ENCODE measurements at places on chromosomes 13 and 19.

DNA sequence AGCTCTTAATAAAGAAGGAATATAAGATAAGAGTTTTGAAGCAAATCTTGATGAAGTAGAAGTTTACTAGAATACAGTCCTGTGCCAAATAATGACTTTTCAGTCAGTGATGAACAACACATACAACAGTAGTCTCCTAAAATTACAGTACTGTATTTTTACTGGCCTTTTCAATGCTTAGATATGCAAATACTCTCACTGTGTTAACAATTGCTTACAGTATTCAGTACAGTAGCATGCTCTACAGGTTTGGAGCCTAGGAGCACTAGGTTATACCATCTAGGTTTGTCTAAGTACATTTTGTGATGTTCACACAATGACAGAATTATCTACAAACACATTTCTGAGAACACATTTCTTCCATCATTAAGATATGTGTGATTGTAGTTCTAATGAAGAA lies 316.7 kb upstream of the KLHL1 start:
- DNase-seq: no peak

DNA sequence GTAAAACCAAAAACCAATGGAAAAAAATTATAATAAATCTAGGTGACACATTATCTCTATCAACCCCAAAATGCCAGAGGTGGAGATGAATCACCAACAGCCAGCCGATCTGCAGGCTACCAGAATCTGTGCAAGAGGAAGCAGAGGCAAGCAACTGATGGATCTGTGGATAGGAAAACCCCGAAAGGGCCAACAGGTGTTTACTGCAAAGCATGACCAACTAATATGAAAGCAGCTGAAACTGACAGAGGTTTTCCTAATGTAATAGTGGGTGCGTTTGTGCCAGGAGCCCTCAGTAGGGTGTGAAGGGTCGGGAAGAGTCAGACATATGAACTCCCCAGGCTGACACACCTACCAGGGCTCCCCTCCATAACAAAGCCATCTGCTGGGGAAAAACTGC lies 554.6 kb downstream of the RFC3 start:
- DNase-seq: peak; percentile 15

DNA sequence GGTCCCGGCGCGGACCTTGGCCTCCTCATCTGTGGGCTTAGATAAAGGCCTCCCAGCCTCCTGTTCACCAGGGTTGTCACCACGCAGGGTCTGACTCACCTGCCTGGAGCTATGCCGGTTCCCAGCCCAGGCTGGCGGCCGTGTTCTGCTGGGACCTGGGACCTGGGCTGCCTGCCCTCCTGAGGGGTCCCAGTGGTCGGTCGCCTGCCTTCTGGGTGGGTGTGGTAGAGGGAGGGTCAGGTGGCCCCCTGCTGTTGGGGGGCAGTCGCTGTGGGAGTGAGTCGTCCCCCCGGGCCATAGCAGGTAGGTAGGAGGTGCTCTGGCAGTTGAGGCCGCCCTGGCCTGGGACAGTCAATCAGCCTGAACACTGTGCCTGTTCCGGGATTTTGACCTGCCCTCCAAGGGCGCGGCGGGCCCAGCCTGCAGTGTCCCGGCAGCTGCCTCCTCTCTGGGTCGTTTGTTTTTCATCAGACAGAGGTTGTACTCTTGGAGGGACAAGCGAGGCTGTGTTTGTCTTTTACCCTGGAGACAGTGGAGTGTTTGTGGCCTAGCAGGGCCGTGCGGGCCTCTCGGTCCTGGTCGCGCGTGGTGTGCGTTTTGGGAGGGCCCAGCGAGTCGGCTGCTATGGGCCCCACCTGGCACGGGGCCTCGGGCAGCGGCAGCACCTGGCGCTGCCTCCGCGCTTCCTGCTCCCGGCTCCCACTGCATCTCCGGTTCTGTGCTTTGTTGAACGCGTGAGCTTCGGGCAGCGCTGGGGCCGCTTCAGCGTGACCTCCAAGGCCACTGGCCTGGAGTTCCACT lies 2.6 kb downstream of the ADAT3 start:
- DNase-seq: no peak

- no peak for DNase-seq
These were observed 64.4 kb downstream of the WASF3 start for GRCh38 chr13:26621731-26622401.

GRCh38 chr19:45670670-45671453 lies 2.8 kb downstream of the GIPR start:
- peak; percentile 77 for DNase-seq

DNA sequence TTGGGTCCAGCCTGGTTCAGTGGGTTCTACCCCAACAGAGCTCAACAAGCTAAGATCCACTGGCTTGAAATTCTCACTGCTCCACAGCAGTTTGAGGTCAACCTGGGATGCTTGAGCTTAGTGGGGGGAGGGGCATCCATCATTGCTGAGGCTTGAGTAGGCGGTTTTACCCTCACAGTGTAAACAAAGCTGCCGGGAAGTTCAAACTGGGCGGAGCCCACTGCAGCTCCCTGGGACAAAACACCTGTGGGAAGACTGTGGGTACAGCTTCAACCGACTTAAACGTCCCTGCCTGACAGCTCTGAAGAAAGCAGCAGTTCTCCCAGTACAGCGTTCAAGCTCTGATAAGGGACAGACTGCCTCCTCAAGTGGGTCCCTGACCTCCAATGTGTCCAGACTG lies 1161.9 kb downstream of the UQCRFS1 start:
- no peak for DNase-seq

GRCh38 chr13:80516818-80517348 lies 176.0 kb upstream of the SPRY2 start:
- no peak for DNase-seq

- DNase-seq: no peak
These were observed 7.0 kb upstream of the TMEM161A start for GRCh38 chr19:19145281-19145680.

- peak; percentile 42 for DNase-seq
These were observed 10.3 kb upstream of the ZNF83 start for GRCh38 chr19:52648336-52649016.

GRCh38 chr19:38644719-38645118 lies 2.7 kb upstream of the ACTN4 start:
- DNase-seq: no peak

GRCh38 chr13:104450006-104450405 lies 1383.8 kb upstream of the SLC10A2 start:
- DNase-seq: no peak

GRCh38 chr19:10566658-10567410 lies 1.0 kb upstream of the KRI1 start:
- DNase-seq: no peak

GRCh38 chr13:99566125-99567083 lies 65.1 kb downstream of the TM9SF2 start:
- no peak for DNase-seq
